ENCODE measurements at places on chromosomes 7 and 10.

DNA sequence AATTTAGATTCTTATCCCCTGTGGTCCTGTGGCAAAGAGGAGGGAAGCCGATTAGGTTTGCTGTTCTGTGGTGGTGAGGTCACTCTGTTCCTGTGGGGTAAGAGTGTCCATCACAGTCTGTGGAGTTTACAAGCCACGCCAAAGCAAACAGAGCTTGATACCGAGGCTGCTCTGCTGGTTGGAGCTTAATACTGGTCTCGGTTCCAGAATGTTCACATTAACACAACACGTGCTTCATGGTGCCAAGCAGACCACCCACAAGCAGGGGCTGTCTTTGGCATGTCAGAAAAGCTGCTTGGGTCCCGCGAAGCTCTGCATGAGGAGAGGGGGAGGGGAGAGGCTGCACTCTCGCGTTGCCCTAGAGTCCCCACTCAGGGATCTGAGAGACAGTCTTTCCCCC, 47.5 kb downstream of the DNAJB6 start:
- DNase-seq, result no peak

DNA sequence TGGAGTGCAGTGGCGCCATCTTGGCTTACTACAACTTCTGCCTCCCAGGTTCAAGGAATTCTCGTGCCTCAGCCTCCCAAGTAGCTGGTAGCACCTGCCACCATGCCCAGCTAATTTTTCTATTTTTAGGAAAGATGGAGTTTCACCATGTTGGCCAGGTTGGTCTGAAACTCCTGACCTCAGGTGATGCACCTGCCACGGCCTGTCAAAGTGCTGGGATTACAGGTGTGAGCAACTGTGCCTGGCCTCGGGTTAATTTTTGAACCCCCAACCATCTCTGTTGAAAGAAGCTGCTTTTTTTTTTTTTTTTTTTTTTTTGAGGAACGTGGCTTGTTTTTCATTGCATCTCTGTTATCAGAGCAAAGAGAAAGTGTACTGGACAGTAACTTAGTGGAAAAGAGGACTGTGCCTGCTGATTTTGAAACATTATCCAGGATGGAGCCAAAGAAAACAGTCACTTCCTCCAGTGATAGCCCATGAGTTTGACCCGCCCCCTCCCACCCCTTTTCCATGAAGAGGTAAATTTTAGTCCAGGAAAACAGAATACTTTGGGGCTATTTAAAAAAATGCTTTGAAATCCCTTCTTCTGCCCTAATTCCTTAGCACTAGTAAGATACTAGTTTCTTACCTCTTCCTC, 38.3 kb downstream of the WBP1L start:
- DNase-seq, result no peak

DNA sequence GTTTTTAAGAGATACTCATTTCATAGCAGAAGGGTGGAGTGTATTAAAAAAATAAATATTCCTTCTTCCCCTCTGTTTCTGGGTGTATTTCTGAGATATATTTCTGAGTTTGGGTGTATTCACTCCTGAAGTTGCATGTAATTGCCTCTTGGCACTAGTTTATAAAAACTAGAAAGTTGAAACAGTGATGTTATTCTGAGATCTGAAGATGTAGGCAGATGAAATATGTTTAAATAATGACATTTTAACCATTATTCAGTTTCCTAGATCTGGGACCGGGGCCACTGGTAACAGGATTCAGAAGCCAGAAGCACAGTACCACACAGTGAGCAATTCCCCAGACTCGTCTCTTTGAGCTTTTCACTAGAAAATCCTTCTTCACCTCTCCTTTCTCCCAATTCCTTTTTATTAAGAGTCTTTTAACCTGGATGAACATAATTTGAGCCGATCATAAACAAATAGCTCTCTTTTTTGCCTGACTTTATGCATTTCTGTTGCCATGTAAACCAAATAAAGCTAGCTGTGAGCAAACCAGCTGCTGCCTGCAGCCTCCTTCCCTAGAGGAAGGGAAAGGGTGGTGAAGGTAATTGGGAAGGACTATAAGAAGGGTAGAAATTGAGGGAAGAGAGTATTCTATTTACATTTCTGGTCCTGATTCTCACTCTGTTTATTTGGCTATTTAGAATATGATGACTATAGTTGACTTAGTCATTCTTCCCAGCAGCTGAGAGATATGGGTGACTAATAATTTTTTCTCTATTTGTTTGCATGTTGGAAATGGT, 101.8 kb upstream of the STRIP2 start:
- no peak for DNase-seq

DNA sequence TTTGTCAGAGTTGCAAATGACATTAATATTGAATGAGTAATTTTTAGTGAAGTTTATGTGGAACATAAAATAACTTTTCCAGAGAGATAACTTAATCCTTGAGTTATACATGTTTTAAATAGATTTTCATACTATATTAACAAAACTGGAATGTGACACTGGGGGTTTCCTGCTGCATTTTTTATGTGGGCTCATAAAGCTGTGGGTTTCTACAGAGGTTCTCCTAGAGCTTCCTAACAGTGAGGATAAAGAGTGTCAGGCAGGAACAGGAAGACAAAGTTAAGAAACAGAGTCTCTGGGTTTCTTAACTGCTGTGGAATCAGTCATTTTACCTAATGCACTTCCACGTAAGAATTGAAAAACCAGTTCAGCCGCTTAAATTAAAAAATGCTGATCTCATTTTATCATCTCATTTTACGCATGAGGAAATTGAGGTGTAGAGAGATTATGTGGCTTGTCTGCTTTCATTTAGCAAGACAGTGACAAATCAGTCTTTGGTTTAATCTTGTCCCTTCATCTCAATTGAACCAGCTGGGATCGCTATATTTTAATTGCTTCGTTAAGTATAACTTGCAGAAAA, 5.0 kb downstream of the CD36 start:
- DNase-seq, result no peak

GRCh38 chr10:81961451-81962184, 86.6 kb downstream of the NRG3 start:
- no peak for DNase-seq

- peak; percentile 47 for DNase-seq
These were observed at the start of gene ARMC3 for GRCh38 chr10:22927661-22928403. ARMC3 (plus strand) TSS chr10:22928053; CDS start chr10:22931997, 3,944 bp downstream.

DNA sequence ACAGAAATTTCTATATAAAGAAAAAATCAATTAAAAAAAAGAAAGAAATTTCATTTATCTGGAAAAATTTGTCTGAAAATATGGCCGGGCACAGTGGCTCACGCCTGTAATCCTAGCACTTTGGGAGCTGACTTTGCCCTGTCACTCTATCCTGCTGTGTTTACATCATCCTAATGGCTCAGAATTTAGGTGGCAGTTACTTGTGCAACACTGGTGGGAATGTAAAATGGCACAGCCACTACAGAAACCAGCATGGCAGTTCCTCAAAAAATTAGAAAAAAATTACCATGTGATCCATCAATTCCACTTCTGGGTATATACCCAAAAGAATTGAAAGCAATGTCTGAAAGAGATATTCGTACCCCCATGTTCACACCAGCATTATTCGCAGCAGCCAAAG, 405.2 kb upstream of the AUTS2 start:
- no peak for DNase-seq

- DNase-seq, result no peak
These were observed 25.3 kb upstream of the EPC1 start for GRCh38 chr10:32372000-32372875.

All from activated T-helper 9 cell treated with anti-CD3 and anti-CD28 coated beads, Interleukin-2, amount 50 U/mL, for 16 hours (primary cell).